Activated CD8-positive, alpha-beta memory T cell treated with anti-CD3 and anti-CD28 coated beads, Interleukin-2, amount 10 ng/mL, durations not matched to agents 7 days and 5 days (primary cell): ENCODE measurements at places on chromosomes 13 and 19. TPM values are rescaled to one million over a fixed set of nuclear protein-coding genes. Genes with fewer than 3 reads are reported as not detected.

The SYCN gene
- total RNA-seq: not detected

The GPR12 gene
- not detected for total RNA-seq

The AP1M2 gene
- not detected for total RNA-seq

The POU2F2 gene
- 40.4 TPM for total RNA-seq

The LRRC4B gene
- not detected for total RNA-seq

The FCAR gene
- not detected for total RNA-seq

The DLL3 gene
- total RNA-seq: 0.26 TPM

The FXYD1 gene
- total RNA-seq: not detected

The HSD17B14 gene
- 0.38 TPM for total RNA-seq

The PCDH8 gene
- total RNA-seq: not detected

The SMIM44 gene
- not detected for total RNA-seq

The MCEMP1 gene
- not detected for total RNA-seq

The NKPD1 gene
- 0.14 TPM for total RNA-seq
